ENCODE measurements at places on chromosomes 16 and 17. TPM values are rescaled to one million over a fixed set of nuclear protein-coding genes. Genes with fewer than 3 reads are reported as not detected.

Gene CD300A
- 5.9 TPM for polyA plus RNA-seq

Gene NUDT7
- polyA plus RNA-seq = 18.1 TPM

DNA sequence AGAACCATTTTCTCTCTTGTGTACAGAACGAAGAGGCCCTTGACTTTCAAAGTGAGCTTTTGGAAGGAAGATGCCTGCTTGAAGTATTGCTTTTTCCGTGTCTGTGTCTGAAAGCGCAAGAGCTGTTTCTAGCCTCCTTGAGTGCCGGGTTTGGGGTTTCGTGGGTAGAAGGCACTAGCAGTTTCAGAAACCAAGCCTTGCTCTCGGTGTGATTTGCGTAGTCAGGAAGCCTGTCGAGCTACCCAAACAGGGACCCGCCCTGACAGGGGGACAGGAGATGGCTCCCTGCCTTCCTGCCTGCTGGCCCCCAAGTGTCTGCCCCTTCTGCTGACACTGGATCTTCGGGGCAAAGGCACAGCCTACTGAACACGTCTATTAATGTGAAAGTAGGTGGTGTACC is 322.0 kb downstream of the MAF start:
- no peak for DNase-seq

- DNase-seq = no peak
Observed at GRCh38 chr17:1197379-1197778, 17.6 kb upstream of the ABR start.

DNA sequence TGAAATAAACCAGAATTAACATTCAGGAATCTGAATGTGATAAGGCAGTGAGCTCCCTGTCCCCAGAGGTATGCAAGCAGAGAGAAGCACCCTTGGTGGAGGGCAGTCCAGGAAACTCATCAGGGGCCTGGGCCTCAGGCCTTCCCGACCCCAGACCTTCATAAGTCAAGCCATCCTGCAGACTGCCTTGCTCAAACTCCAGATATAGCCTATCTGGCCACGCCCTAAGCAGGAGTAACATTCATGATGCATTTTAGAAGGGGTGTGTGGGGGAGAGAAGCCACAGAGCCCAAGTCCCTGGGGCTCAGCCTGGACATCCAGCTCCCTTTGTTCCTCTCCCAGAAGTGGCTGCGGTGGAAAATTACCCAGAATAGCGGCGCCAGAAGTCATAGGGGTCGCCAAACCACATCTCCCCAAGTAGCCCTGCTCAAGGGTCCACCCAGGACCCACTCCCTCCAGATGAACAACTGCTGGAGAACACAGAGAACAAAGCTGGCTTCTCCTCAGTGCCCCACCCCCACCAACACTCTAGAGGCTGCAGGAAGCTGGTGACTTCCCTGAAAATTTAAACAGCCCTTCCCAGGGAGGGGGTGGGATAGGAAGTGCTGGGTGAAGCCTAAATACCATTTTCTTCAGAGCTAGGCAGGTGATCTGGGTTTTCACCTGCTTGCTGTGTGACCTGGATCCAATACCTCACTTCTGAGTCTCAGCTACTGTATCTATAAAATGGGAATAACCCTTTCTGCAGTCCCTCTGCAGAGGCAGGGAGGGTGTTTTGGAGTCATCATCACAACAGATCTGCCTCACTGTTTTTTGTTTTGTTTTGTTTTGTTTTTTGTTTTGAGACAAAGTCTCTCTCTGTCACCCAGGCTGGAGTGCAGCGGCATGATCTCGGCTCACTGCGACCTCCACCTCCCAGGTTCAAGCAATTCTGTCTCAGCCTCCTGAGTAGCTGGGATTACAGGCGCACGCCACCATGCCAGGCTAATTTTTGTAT is 1.5 kb upstream of the SREBF1 start:
- DNase-seq = peak; percentile 70

- no peak for DNase-seq
Observed at GRCh38 chr16:12063435-12063834, 86.9 kb downstream of the SNX29 start.

Gene MIS12
- 11.1 TPM for polyA plus RNA-seq

- DNase-seq = no peak
Observed at GRCh38 chr17:74795327-74796020, 19.3 kb upstream of the NAT9 start.

- peak; percentile 49 for DNase-seq
Observed at GRCh38 chr17:82836823-82837357, 2.9 kb downstream of the ZNF750 start.

- DNase-seq = no peak
Observed at GRCh38 chr16:22955461-22956070, 141.6 kb downstream of the HS3ST2 start.

DNA sequence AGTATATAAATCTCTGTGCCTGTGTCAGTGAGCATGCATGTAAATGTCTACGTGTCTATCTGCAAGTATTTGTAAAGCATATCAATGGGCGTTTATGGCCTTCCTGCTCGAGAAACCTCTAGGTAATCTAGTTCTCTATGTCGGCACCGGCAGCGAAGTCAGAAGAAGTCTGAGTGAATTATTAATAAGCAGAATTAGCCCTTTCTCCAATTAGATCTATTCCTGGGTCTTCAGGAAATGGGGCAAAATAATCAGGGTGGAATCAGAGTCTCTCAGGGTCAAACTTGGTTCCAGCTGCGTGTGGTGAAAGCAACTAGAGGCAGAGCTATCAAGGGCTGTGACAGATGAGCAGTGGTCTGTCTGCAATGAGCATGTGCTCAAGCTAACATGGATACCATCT is at the start of gene C17orf78:
C17orf78 (plus strand) TSS at position 280 of the 400 bp plus-strand sequence; CDS start at position 388, 108 bp downstream.
- peak; percentile 70 for DNase-seq
